ENCODE measurements at places on chromosomes 12 and 14.

DNA sequence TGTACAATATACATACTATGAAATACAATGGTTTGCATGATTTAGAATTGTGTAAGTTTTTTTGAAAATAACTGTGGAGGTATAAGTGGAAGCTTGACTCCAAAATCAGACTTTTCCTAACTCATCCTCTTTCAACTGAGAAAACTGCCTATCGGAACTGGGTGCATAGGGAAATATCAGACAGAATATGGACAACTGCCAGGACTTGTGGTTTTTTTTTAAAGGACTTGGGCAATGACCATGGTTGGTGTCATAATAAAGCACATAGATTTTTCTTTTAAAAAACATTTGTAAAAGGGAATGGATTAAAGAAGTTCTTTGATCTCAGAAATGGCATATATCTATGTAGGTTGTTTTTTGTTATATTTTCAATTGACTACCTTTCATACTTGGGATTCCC is 53.3 kb upstream of the LRRK2 start:
- DNase-seq = no peak

DNA sequence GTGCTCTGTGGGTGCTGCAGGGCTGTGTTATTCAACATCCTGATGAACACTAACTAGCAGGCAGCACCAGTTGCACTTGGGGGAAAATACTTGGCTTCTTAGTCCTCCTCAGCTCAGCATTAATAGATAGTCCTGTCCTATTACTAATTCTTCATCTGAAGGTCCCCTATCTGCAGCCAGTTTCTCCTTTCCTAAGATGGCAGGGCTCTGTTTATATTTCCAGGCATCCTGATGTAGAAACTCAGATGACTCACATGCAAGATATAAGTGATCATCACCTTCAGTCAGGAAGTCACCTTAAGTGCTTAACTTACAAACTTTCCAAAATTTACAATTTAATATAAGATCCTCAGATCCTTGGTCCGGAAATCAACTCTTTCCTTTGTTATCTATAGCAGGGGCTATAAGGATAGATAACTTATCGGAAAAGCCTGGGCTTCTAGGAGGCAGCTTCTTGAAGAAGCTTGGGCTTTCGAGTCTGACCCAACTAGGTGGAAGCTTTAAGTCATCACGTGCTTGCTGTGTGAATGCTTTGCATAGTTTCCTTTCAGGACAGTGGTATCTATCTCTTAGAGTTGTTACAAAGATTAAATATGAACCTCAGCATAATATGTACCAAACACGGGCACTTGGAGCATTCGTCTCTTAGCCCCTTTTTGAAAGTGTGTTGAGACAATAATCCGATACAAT is 181.0 kb upstream of the GRIP1 start:
- no peak for DNase-seq

- no peak for DNase-seq
These were observed 474.9 kb downstream of the ATP23 start for GRCh38 chr12:58416236-58416635.

DNA sequence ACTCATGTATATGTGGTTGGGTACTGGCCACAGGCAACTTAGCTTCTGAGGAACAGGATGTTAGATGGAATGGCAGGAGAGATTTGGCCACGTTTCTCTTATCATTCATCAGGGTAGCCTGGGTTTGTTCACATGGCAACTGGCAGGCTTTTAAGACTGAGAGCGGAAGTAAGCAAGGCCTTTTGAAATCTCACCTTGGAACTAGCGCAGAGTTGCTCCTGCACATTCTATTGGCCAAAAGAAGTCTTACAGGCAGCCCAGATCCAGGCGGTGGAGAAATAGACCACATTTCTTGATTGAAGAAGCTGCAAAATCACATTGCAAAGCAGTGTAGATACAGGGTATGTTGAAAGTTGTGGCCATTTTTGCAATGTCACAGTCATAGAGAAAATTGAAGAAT is 3.7 kb downstream of the CLEC4A start:
- DNase-seq = no peak

GRCh38 chr12:5581019-5581418 is 149.1 kb downstream of the NTF3 start:
- no peak for DNase-seq

DNA sequence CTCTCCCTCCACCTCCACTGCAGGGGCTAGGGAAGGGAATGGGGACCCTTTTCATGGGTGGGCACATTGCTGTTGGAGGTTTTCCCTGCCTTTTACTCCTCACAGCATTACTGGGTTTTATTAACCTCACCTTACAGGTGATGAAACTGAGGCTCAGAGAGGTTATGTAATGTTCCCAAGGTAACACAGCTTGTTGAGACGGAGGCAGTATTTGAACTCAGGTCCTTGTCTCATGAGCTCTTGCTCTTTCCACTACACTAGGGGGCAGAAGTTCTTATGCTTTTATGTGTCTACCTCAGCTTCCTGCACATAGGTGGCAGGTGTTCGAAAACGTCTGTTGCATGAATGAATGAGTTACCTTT is 11.7 kb downstream of the CISTR start:
- no peak for DNase-seq

Measured in T-helper 22 cell (primary cell).